Inflammatory macrophage (primary cell): ENCODE measurements at places on chromosomes 7 and 10.

DNA sequence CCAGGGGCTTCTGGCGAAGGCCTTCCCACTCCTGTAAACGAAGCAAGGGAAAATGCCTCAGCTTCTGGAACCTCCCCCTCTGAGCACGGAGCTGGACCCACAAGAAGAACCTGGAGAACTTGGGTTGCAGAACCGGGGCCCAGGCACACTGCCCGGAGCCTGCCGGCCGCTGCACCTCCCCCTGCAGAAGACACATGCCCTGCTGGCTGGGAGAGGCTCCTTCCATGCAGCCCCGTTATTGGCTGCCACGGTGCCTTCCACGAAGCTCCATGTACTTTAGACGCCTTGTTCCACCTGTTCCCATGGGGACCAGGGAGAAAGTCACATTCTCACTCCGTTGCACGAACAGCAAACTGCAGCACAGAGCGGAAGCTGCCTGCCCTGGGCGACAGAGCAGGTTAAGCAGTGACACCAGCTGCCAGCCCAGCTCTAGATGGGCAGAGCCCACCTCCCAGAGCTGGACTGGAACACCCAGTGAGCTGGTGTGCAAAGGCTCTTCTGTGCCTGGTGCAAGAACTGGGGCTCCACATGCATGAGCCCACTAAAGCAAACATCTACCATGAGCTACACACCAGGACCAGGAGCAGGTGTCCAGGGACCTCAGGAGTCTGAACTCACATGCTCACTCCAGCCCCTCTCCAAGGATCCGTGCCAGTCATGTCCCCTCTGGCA, 70.1 kb downstream of the TNS3 start:
- no peak for DNase-seq

DNA sequence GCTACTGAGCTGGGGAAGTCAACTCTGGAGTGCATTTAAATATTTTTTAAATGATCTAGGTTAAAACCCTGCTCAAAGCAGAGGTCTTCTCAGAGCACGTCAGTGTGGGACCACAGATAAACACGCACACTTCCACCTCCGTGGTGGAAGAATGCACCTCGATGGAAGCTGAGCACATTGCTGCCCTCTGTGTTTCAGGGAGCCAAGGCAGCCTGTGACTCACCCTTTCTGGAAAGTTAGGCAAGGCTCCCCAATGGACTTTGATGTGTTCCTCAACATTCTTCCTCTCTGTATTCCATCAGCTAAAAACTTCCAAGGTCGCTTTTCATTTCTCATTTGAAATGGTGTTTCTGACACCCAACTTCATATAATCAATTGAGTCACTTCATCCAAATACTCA, 170.8 kb upstream of the KMT2E start:
- DNase-seq: no peak

GRCh38 chr10:76624470-76624869, 1013.1 kb downstream of the KCNMA1 start:
- DNase-seq: peak; percentile 40

- no peak for DNase-seq
These were observed 73.4 kb downstream of the FAM185A start for GRCh38 chr7:102821994-102822747.

DNA sequence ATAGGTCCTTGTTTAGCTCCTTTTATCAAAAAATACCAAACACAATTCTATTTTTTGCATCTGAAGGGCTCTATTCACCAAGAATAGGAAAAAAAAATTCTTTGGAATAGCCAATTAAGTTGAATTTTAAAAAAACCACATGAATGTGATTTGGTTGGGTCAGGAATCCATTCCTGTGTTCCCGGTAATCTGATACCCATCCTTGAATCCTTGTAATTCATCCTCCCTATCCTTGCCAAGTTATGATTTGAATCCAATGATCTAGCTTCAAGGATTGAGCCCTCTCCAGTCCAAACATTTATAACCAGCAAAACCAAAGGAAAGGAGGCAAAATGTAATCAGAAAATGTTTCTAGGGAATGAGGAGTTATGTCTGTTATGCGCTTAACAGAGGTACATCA, 86.6 kb downstream of the CFAP58 start:
- no peak for DNase-seq

DNA sequence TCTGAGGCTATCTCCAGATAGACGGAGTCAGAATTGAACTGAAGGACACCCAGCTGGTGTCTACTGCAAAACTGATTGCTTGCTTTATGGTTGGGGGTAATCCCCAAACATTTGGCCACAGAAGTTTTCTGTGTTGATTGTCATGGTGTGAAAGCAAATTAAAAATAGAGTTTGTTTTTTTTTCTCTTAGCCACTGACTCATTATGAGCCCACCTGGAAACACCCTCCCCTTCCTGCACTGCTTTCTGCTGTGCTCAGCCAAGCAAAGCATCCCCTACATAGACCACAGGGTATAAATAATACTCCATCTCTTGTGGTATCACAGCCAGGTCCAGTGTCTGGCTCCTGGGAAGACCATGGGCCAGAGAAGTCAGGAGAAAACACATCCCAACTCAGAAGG, 6.5 kb upstream of the VWC2 start:
- no peak for DNase-seq

DNA sequence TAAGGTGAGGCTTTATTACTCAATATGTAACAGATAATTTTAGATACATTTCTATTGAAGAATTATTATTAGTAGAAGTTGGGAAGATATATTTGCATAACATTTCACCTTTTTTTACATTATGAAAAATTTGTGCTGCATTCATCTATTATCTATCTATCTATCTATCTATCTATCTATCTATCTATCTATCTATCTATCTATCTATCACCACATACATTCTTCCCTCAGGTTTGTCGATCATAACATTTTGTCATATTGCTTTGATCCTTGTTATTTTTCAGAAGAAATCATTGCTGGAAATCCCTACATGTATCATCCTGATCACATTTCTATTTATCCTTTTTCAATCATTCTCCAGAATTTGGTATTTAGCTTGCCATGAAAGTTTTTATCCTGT, 49.3 kb upstream of the CALCR start:
- no peak for DNase-seq

DNA sequence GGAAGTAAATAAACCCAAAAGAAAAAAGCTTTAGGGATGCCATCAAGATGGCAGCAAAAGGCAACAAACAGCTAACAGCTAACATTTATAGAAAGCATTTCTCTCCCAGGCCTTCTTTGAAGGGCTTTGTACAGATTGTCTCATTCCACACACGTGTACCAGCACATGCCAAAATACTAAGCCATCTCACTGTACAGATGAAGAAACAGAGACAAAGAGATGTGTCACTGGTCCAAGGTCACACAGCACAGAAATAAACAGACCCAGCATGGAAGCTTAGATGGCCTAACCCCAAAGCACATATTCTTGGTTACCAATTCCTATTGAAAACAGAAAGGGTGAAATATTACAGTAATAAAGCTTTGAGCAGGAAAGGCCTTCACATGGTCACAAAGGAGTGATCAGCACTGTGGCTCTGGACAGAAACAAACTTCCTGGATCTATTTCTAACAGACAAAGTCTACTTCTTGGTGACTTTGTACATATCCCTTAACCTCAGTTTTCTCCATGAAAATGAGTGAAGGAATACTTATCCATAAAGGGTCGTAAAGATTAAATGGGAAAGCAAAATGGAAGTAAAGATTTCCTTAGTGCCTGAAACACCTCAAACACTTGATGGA, 346.0 kb downstream of the ELMO1 start:
- DNase-seq: no peak

DNA sequence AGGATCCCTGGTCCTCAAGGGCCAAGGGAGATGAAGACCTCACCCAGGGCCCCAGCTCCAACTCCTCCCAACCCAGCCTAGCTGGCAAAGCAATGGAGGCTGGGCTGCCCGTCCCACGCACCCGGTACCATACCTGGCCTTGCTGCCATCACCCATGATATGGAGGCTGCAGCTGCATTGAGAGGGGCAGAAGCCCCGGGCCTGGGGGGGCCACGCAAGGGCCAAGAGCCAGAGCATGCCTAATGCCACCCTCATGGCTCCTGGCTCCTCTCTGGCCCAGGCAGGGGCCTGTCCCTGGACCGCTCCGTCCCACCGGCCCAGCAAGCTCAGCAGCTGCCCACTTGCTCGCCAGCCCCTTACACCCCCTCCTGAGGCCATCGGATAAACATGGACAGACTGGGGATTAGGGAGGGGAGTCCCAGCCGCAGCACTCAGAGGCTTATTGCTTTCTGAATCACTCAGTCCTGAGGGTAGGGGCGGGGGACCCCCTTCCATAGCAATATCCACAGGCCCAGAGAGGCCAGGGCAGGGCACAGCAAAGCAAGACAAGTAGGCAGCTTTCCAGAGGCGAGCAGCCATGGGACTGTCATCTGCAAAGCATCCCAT, at the start of gene LRIT1:
Gene LRIT1, minus strand, starts transcription at position 362 of the 606 bp plus-strand sequence. Its CDS starts 107 bp downstream, at position 255.
- no peak for DNase-seq

GRCh38 chr10:68327889-68328786, 3.7 kb upstream of the HNRNPH3 start:
- DNase-seq: peak; percentile 60

- peak; percentile 19 for DNase-seq
These were observed 176.2 kb upstream of the ITGB1 start for GRCh38 chr10:33134011-33134751.

GRCh38 chr7:20591058-20591457, 24.4 kb upstream of the ABCB5 start:
- DNase-seq: no peak

DNA sequence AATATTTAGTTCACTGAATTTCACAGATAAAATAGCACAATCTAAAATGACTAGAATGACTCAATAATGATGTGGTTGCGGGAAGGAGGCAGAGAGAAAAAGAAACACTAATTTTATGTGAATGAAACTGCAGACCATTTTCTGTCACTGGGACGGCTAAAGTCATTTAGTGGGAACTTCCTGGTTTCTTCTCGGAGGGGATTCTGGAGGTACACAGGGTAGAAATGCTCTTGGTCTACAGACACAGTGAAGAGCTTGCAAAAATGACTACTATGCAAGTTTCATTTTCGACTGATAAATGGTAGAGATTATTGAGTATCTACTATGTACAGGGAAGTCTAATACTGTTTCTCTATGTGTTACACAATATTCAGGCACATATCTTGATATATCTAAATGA, 63.5 kb upstream of the LRRN3 start:
- no peak for DNase-seq

- no peak for DNase-seq
These were observed 812.8 kb downstream of the LRMDA start for GRCh38 chr10:76244061-76244686.

DNA sequence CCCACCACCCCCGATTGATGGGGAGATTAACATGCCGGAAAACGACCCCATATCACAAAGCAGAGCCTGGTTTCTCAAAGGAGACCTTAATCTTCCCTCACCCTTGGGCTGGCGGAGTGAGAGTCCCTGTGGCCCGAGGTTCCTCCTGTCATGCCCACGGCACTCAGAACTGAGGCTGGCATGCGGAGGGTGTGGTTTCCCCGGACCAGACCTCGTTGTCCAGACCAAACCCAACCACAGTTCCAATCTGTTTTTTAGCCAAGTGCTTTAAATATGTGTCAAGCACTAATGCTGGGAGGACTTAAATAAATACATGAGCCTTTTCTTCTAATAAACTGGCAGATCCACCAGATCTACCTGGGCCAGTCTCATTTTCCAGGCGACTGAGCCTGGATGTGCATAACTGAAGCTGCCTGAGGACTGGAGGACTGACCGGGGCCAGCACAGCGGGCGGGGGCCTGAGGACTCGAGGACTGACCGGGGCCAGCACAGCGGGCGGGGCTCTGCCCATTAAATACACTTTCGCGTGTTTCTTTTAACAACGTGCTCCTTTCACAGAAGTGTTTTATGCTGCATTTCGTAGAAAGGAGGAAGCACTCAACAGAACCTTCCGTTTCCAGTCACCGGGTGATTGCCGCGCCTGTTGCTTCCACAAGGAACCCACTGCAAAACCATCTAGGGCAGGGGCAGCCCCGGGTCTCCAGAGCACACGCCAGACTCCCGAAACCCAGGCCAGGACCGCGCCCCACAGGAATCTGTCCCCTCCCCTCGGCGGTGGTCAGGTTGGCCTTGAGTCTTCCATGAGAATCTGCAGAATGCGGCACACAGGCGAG, 334.6 kb downstream of the PTPRN2 start:
- DNase-seq: no peak

DNA sequence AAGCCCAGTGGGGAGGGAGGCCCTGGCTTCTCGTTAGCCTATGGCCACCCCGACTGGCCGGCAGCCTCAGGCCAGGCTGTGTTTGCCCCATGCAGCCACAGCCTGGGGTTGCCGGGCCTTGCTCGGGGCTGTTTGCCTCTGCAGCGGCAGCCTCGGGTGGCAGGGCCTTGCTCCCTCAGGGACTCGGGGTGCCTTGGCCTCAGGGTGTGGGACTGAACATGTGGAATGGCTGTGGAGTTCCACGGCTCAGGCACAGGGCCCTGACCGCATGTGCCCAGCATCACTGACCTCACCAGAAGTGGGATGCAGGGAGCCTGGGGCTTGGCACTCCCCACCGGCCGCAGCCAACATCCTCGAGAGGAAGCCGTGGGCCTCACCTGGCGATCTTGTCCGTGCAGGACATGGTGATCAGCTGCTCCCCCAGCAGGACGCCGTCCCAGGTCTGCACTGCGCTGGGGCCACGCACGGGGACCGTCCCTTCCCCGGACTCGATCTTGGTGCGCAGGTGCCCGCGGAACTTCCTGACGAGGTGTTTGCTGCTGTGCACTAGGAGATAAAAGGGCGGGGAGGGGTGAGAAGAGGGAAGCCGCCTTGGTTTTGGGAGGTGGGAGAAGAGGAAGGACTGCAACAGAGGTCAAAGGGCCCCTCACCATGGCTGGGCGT, 160.5 kb downstream of the WDR37 start:
- DNase-seq: no peak

GRCh38 chr7:48962821-48963505, 38.6 kb downstream of the CDC14C start:
- no peak for DNase-seq

DNA sequence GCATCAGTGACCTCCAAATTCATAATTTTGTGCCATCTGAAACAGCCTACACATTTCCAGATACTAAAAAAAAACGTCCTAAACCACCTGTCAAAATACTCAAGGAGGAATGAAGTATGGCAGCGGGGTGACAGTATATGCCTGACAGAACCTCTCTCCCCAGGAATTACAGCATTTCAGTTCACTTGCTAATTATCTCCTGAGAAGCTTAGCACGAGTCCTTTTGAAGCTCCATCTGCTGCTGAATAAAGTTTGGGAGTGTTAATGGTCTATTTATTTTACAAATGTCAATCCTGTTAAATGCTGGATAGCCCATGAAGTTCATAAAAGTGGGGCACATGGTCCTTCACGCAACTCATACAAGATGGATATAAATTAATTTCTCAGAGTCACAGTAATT, 29.4 kb upstream of the ANLN start:
- DNase-seq: no peak

GRCh38 chr7:133822001-133822641, 305.0 kb upstream of the LRGUK start:
- DNase-seq: no peak
